ENCODE measurements at places on chromosomes 16 and 17.

DNA sequence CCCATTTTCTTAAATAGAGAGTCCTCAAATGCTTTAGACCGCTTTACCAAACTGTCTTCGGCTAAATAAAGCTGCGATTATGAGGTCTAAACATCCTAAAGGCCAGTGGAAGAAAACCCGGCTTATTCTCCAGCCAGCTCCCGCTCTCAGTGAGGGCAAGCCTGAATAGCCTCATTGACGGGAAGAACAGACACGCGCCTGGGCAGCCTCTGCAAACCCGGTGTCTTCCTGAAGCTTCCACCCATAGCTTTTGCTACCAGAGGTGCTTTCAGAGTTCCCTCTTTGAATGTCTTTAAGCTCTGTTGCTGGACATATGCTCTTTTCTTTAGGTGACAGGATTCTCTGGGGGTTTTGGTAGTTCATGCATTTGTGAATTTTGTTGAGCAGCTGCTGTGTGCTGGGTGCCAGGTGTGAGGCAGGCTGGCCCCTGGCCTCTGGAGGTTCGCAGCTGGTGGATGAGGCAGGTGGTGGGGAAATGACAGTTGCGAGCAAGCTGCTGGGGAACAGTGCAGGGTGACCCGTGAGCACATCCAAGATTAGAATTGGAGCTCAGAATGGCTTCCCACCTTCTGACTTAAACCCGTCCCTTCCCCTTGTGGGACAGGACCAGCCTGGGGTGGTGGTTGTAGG, 44.7 kb downstream of the CRISPLD2 start:
- H3K36me3 ChIP-seq = no peaks in the 10 kb centered on the region
- H3K4me3 ChIP-seq = no peak overlapping the region
- no peaks in the 10 kb centered on the region for H3K4me1 ChIP-seq
- H3K27me3 ChIP-seq = peaks cover 3% of the 10 kb centered on the region
- no peak overlapping the region for H3K27ac ChIP-seq
- no peak for DNase-seq

- H3K36me3 ChIP-seq = no peaks in the 10 kb centered on the region
- DNase-seq = no peak
- no peaks in the 10 kb centered on the region for H3K27me3 ChIP-seq
These were observed 231.4 kb upstream of the WSCD1 start for GRCh38 chr17:5838661-5839300.

GRCh38 chr16:35319536-35320192, 1860.3 kb downstream of the TP53TG3F start:
- no peak for DNase-seq
- no peaks in the 10 kb centered on the region for H3K4me1 ChIP-seq
- H3K27me3 ChIP-seq = no peaks in the 10 kb centered on the region
- peaks cover 1% of the 10 kb centered on the region for H3K36me3 ChIP-seq
- no peak overlapping the region for H3K27ac ChIP-seq
- H3K4me3 ChIP-seq = no peak overlapping the region

GRCh38 chr16:20901068-20901435, 481 bp downstream of the LYRM1 start:
- no peaks in the 10 kb centered on the region for H3K27me3 ChIP-seq
- peaks cover 33% of the 10 kb centered on the region for H3K36me3 ChIP-seq
- peak overlapping the region; percentile 100 for H3K27ac ChIP-seq
- no peak for DNase-seq
- H3K4me3 ChIP-seq = peak overlapping the region; percentile 99
- H3K4me1 ChIP-seq = peaks cover 69% of the 10 kb centered on the region

GRCh38 chr17:8150194-8151119, 1.7 kb downstream of the PER1 start:
- peak overlapping the region; percentile 95 for H3K4me3 ChIP-seq
- peak overlapping the region; percentile 45 for H3K27ac ChIP-seq
- peaks cover 23% of the 10 kb centered on the region for H3K36me3 ChIP-seq

Measured in T-helper 2 cell treated with Interferon-gamma antibody and Interleukin-4, amounts not matched to agents 5 μg/mL and 100 μg/mL, for 36 hours (primary cell).